Glomerular endothelial cell (primary cell): ENCODE measurements at places on chromosomes 5 and 9.

DNA sequence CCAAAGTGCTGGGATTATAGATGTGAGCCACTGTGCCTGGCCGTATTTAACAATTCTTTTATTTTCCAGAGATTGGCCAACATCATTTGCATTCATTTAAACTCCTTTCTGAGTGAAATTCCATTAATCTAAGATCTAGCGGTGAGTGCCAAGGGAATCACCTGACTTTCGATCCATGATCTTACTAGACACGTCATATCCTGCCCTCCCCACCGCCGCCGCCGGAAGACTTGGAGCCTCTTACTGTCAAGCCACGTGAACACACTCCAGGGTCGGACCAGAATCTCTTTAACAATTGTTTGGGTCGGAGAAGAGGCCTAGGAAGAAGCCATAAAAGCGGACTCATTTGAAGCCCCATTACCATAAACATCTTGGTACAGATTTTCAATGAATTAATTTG is 12.9 kb downstream of the INPP5E start:
- no peak for DNase-seq

- DNase-seq, result no peak
Measured at GRCh38 chr9:126428534-126429175, 102.0 kb downstream of the MVB12B start.

DNA sequence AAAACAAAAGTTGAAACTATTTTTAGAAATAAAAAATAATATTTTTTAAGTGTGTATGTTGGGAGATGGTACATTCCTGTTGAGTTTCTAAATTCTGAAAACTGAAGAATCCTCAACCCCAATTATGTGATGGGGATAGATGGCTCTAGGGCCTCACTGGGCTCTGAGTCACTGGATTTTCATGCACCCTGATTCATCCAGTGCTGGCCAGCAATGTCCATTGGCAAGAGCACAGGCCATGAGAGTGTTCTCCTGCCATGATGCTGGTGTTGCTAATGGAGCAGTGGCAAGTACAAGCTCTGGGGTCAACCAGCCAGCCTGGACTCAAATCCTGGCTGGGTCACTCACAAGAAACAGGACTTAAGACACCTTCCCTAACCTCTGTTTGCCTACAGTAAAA is 23.3 kb downstream of the SMIM23 start:
- no peak for DNase-seq

DNA sequence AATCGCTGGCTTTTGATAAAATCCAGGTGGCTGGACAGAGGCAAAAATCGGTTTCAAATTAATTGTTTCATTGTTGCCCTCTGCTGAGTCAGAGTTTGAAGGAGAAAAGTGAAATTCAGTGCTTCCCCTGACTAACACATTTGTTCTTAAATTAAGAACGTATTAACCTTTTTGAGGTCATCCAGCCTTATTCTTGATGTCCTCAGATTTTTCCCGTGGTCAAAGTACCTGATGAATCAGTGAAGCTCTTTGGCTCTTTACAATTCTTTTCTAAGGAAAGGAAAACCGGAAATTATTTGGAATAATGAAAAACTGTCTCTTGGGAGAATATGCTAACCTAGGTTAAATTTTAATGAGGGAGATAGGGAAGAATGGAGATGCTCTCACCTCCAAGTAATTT is 21.6 kb downstream of the OSMR start:
- DNase-seq, result no peak

- no peak for DNase-seq
Measured at GRCh38 chr5:17438027-17438426, 60.0 kb upstream of the TAF11L2 start.

DNA sequence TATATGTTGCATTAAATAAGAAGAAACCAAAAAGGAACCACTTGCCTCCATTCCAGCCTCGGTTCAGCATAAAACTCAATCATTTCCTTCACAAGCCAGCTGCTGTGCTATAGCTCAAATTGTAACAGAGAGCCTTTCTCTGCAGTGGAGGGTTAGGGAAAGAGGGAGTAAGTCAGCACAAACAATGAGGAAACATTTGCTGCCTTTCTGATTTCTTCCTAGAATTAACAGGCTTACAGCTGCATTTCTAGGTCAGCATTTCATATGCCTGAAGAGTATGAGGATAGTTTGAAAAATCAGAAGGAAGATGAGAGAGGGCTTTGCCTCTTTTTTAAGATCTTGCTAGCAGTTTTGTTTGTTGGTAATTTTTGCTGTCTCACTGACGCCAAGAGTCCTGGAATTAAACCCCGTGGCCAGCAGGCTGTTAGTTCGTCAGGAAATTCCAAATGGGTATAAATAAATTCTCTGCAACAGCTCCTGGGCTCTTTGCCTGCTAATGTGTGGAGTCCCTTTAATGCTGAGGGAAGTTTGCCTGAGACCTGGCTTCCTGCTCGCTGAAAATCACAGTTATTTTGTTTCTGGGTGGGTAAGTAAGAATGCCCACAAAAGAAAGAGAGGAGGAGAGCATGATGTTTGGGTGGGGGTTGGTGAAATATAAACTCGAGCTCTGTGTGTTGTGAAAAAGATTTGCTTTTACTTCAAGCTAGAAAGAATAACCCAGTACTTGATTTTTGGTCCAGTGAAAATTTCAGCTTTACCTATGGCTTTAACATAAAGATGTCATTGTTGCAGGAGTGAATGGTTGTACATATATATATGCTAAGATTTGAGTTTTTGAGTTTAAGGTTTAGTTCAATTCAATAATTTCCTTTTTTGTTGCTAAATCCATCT is 148.1 kb upstream of the DMRT1 start:
- DNase-seq, result no peak

- no peak for DNase-seq
Measured at GRCh38 chr9:127640908-127641545, 28.9 kb downstream of the STXBP1 start.

DNA sequence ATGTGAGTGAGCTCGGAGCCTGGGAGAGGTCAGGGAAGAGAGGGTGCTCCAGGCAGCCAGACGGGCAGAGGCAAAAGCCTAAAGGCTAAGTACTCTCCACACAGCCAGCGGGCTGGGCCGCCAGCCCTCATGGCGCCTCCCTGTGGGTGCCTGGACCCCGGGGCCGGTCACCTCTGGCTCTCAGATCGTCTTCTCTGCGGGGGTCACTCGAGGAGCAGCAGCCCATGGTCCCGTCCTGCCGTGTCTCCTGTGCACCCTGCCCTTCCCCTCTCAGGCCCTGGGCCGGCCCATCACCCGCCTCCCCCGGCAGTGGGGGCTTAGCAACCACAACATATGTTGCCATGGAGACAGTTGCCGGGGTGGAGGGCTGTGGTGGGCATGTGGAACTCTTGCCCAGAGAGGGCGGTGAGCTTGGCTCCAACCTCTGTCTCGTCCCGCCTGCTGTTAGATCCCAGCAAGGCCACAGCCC is 4.2 kb downstream of the AK1 start:
- DNase-seq, result no peak

DNA sequence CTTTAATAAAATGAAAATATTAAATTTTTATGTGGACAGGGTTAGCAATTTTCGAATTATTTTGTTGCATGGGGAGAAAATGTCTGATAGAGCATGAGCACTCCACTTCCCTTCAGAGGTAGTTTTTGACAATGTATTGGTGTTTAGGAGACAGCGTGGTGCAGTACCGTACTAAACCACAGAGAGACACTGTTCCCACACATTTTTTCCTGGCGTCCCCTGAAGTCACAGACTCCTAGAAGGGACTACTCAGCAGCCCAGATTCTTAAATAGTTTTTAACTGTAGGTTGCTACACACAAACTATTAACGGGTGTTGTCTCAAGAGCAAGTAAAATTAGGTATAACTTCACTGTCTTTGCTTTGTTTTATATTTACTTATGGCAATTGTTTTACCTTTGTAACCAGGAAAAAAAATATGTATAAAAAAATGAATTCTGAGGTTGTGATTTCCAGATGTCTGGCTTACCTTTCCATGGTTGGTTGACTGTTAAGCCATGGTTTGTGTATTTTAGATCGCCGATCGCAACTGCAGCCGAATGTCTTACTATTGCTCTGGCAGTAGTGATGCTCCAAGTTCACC is 171.2 kb downstream of the DOCK8 start:
- DNase-seq, result peak; percentile 25

DNA sequence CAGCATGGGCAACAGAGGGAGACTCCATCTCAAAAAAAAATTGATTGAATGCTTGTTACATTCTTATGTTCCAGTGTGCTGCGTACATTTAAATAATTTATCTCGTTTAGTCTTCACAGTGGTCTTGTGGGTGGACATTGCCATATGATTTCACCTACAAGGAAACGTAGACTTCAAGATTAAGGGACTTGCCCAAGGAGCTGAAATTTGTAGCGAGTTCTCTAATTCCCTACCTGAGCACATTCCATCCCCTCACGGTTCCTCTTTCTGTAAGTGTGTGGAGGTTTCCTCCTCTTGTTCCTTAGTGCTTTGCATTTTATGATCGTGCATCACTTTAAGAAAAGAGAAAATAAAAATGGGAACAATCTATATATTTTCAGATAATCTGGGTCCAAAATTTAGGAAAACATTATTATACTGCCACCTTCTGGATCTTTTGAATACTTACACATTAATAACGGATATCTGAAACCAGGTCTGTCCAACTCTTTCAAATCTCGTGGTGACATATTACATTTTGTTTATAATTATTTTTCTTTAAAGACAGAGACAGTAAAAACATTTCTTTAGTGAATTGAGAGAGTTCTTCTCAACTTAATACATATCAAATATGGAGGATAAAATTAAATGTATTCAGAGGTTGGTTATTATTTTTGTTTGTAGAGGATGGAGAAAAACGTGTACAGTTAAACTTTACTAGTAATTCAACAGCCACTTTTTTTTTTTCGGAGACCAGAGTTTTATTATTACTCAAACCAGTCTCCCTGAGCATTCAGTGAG is 29.9 kb upstream of the C7 start:
- DNase-seq, result peak; percentile 23

DNA sequence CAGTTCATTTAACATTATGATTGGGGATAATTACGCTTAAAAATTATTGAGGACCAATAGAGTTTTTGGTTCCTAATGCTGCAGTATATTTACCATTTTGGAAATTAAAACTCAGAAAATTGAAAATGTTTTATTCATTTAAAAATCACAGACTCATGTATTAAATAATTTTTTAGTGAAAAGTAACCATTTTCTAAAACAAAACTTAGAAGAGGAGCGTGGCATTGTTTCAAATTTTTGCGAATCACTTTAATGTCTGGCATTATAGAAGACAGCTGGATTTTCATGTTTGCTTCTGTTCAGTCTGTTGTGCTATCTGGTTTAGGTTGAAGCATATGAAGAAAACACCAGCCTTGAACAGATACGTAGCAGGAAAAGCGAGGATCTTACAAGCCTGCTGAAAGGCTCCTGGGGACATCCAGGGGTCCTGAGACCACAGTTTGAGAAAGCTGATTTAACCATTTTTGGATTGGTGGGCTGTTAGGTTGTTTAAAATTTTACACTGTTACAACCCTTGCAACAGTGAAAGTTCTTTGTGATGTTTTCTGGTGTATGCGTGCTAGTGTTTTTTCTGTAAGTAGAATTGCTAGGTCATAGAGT is 1.6 kb downstream of the ZFYVE16 start:
- DNase-seq, result no peak

- no peak for DNase-seq
Measured at GRCh38 chr5:39584927-39585326, 160.1 kb upstream of the DAB2 start.

DNA sequence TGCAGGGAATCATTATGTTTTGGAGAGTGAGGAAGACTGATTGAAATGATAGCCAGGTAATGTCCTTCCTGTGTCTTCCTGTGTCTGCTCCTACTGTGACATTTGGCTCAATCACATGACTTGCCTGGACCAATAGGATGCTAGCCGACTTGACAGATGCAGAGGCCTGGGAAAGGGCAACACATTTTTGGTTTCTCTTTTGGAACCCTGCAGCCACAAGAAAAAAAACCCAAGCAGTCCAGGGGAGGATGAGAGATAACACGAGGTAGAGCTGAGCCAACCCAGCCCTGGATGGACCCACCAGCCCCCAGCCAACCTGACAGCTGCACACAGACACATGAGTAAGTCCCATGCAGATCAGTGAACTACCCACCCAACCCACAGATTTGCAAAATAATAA is 256.1 kb upstream of the SMARCA2 start:
- no peak for DNase-seq

GRCh38 chr9:13857521-13857920 is 456.4 kb downstream of the NFIB start:
- DNase-seq, result no peak

- DNase-seq, result no peak
Measured at GRCh38 chr9:115254287-115255180, 136.6 kb upstream of the TNC start.

DNA sequence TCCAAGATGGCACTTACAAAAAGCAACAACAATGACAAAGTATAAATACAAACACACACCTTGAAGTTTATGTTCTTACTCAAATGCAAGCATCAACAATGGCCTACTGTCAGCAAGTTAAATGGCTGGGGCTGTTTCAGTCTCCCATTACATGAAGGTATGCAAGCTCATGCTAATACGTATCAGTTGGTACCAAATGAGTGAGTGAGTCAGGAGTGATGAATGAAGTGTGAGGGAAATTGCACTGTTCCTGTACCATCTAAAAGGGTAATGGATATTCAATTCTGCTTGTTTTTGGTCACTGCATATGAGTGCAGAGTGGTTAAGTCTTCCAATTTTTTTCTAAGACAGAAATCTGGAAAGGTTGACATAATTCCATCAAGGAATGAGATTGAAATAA is 964.9 kb downstream of the MAT2B start:
- no peak for DNase-seq

GRCh38 chr9:134304690-134305089 is 21.6 kb upstream of the RXRA start:
- DNase-seq, result no peak

- no peak for DNase-seq
Measured at GRCh38 chr5:111774525-111774924, 17.5 kb upstream of the NREP start.

GRCh38 chr9:26057050-26057449 is 378.8 kb upstream of the TUSC1 start:
- no peak for DNase-seq

DNA sequence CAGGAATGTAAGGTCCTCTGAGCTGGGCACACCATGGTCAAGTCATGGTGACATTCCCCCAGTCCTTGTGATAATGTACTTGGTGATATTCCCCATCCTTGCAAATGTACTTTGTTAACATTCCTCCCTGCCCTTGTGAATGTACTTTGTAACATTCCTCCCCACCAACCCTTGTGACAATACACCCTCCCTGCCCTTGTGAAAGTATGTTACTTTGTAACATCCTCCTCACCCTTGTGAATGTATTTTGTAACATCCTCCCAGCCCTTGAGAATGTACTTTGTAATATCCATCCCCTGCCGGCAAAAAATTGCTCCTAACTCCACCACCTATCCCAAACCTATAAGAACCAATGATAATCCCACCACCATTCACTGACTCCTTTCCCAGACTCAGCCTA is 53.3 kb downstream of the RAPGEF6 start:
- no peak for DNase-seq

DNA sequence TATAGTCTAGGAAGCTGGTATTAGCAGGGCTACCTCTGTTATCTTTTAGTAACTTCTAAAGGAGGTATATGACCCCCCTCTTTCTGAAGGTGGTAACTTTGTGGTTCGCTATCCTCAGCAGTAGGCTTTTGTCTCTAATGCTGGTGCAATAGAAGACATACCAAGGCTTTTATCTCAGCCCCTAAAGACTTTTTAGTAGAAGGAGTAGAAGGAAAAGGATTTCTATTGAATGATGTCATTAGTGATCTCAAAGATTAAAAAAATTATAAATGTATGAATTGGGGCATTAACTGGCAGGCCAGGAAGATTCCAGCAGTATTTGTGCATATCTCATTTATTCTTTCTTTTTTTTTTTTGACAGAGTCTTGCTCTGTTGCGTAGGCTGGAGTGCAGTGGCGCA is 78.2 kb downstream of the RAI14 start:
- no peak for DNase-seq

GRCh38 chr5:147454996-147455677 is 54.7 kb downstream of the DPYSL3 start:
- no peak for DNase-seq

- DNase-seq, result no peak
Measured at GRCh38 chr9:36191290-36191645, 547 bp downstream of the CLTA start.
